Activated CD8-positive, alpha-beta T cell treated with anti-CD3 and anti-CD28 coated beads for 36 hours (primary cell): ENCODE measurements at places on chromosomes 6 and 20. TPM values are rescaled to one million over a fixed set of nuclear protein-coding genes. Genes with fewer than 3 reads are reported as not detected.

EEF1E1 gene
- 76.8 TPM for total RNA-seq

DNA sequence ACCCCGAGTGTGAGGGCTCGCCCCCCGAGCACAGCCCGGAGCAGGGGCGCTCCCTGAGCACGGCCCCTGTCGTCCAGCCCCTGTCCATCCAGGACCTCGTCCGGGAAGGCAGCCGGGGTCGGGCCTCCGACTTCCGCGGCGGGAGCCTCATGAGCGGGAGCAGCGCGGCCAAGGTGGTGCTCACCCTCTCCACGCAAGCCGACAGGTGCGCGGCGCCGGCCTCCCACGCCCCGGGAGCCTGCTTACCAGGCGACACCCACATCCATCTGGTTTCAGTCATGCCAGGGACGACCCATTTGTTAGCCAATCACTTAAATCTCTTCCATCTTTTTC lies 73.5 kb upstream of the PBOV1 start:
- no peak for DNase-seq
- peaks cover 5% of the 10 kb centered on the region for H3K4me1 ChIP-seq
- H3K27ac ChIP-seq: no peak overlapping the region
- H3K4me3 ChIP-seq: no peak overlapping the region
- H3K36me3 ChIP-seq: no peaks in the 10 kb centered on the region

TCF15 gene
- 0.23 TPM for total RNA-seq

DUSP15 gene
- not detected for total RNA-seq

GRCh38 chr6:75202676-75203131 lies 3.1 kb downstream of the COL12A1 start:
- no peak for DNase-seq
- no peak overlapping the region for H3K4me3 ChIP-seq
- H3K27me3 ChIP-seq: peaks cover 72% of the 10 kb centered on the region
- H3K36me3 ChIP-seq: no peaks in the 10 kb centered on the region
- no peak overlapping the region for H3K27ac ChIP-seq

DEFB132 gene
- total RNA-seq: not detected

GRCh38 chr20:54416770-54417169 lies 58.6 kb upstream of the DOK5 start:
- H3K36me3 ChIP-seq: no peaks in the 10 kb centered on the region
- no peak overlapping the region for H3K4me3 ChIP-seq
- peaks cover 8% of the 10 kb centered on the region for H3K27me3 ChIP-seq
- no peaks in the 10 kb centered on the region for H3K4me1 ChIP-seq
- no peak for DNase-seq
